Mucosa of descending colon (tissue), 3 donors: ENCODE measurements at places on chromosomes 13 and 19.

GRCh38 chr13:110123041-110123809 lies 183.7 kb downstream of the COL4A1 start:
- no peak for DNase-seq

- DNase-seq: peak; percentile 49
Measured at GRCh38 chr19:8615813-8616596, 5.5 kb upstream of the ADAMTS10 start.

DNA sequence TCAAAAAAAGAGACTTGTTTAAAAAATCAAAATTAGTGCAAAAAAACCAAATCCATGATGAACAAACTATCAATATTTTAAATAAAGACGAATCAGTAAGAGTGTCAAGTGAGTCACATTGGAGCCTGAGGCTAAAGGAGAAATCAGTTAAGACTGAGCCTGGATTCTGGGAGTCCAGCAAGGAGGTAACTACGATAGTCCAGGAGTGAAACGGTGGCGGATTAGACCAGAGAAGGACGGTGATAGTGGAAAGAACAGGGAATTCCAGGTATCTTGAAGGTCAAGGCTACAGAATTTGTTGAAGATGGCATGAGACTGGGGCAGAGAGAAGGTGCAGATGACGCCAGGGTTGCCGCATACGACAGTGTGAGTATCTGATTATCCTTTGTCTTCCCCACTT lies 7.0 kb upstream of the NPAS1 start:
- no peak for DNase-seq

DNA sequence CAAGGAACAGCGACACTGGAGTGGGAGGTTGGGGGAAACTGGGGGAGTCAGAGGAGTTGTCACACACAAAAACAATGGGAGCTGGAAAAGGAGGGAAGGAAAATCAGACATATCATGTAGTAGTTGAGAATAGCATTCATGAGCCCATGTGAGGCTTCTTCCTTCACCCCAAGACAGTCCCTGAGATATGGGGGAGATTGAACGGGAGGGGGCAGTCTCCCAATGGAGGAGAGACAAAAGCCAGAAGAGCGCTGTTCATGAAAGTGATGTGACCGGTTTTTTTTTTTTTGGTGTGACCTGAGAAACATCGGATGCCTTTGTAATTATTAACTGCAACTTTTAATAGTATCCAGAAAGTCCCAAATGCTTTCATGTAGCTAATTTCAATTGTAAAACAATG lies 631.8 kb upstream of the KLF12 start:
- DNase-seq: no peak

DNA sequence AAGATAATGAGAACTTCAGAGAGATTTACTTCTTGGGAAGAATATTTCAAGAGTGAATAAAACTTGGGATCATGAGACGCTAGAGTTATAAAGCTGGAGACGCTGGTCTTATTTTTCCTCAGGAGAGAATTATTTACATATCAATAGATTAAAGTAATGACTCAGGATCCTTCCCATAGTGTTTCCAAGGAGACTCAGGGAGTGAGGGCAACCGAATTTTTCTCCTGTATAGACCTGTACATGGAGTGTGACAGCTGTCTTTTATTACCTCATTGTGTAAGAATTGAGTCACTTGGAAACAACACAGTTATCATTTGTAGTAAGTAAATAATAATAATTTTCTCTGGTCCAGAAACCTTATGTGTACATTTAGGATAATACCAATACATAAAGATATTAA lies 1905.5 kb downstream of the OLFM4 start:
- DNase-seq: no peak

GRCh38 chr19:55645512-55645881 lies 2.0 kb downstream of the ZNF581 start:
- DNase-seq: no peak

DNA sequence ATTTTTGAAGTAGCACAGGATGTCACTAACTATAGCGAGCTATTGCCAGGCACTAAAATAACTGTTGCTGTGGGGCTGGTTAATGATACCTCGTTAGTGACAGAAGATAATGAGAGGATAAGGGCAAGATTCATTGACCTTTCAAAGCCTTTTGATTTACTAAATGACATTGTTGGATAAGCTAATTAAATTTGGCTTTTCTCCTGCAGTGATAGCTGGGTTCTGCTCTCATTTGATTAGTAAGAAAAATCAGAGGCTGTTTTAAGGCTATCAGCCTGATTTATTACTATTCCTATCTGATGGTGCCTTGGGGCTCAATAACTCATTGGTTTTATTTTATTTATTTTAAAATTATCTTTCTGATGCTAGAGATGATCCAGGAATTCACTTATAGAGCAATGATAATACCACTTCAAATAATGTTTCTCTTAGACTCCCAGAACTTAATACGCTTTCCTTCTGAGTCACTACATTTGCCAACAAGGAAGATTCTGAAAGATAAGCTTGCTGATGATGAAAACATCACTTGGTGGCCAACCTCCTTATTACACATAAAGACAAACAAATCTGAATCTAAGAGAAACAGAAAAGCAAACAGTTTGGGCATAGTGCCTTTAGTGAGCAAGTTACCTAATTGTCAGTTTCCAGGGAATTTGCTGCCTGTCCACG lies 501.3 kb upstream of the ARGLU1 start:
- no peak for DNase-seq

- DNase-seq: no peak
Measured at GRCh38 chr13:39461685-39462266, 141.2 kb downstream of the LHFPL6 start.

DNA sequence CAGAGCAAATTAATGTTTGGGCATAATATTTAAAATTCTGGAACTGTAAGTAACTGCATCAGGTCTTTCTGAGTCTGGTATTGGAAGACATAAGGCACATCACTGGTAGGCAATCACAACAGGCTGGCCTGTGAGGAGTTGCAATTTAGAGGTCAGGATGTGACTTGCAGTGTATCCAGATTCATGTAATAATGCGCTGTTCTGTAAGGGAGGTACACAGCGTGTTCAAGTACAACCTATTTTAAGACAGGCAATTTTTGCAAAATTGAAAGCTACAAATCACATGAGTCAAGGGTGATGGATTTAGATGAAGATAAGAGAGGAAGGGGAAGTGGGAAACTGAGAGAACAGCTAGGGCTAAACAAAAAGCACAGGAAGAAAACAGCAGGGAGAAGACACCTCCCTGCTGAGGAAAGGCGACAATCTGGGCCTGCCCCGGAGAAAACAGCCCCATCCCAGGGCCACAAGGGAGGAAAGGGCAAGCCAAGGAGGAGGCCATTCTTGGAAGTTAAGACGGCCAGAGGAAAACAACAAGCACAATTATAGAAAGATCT lies 138.1 kb downstream of the LACC1 start:
- no peak for DNase-seq

DNA sequence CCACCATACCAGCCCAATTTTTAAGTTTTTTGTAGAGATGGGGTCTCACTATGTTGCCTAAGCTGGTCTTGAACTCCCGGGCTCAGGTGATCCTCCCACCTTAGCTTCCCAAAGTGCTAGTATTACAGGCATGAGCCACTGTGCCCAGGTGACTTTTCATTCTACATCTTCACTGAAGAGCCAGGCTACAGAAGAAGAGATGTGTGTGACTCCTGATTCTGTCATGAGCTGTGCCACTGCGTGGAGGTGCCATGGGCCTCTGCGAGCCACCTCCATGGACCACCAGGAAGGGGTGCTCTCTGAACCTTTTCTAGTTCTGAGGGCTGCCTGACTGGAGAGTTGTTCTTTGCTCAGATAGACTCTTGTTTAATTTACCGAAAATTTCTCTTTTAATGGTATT lies 56.6 kb upstream of the RANBP3 start:
- no peak for DNase-seq

DNA sequence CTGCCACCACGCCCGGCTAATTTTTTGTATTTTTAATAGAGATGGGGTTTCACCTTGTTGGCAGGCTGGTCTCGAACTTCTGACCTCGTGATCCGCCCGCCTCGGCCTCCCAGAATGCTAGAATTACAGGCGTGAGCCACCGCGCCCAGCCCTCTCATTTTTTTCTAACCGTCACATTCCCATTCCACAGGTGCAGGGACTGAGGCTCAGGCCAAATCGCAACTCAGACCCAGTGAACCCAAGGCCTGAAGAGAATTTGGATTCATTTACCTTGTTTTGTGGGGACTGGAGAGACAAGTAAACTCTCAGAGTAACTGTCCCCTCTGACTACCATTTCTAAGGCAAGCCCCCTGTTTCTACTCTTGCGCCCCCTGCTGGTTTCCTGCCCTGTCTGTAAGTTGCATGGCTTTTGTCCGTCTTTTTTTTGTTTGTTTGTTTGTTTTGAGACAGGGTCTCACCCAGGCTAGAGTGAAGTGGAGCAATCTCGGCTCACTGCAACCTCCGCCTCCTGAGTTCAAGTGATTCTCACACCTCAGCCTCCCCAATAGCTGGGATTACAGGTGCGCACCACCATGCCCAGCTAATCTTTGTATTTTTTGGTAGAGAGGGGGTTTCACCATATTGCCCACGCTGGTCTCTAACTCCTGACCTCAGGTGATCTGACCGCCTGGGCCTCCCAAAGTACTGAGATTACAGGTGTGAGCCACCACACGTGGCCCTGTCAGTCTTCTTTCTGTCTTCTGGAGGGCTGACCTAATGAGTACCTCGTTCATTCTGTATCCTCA lies 2.3 kb upstream of the STRN4 start:
- peak; percentile 87 for DNase-seq

DNA sequence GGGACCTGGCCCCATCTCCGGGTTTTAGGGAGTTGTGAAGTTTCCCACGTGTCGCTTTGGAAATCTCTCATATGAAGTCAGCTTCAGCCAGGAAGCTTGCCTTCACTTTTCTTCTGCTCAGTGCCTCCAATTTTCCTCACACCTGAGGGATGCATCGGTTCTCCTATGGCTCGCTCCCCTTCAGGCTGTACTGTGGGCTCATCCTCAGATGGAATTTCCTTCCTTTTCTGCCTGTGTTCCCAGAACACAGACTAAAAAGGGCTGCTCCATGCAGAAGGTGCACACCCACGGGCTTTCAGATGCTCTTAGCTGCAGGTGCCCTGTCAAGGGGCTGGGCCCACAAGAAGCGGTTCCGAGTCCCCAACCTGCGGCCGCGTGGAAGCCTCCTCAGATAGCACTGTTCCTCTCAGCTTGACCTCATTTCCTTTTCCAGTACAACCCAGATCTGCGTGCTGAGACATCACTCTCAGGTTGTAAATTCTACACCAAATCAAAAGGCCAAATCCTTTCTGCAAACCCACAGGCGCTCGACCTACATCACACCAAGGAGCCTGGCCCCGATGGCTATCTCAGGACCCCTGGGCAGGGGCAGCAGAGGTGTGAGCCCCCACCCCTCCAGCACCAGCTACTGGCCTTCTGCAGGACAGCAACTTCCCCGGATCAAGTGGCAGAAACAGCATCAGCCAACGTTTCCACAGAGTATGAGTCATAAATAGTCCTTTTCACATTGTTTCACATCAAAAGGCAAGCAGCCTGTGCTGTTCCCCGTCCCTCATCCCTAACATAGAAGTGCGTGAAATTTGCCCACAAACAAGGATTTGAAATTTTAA lies 275.9 kb downstream of the ZNF536 start:
- DNase-seq: no peak

GRCh38 chr13:103931885-103932284 lies 865.7 kb upstream of the SLC10A2 start:
- no peak for DNase-seq

DNA sequence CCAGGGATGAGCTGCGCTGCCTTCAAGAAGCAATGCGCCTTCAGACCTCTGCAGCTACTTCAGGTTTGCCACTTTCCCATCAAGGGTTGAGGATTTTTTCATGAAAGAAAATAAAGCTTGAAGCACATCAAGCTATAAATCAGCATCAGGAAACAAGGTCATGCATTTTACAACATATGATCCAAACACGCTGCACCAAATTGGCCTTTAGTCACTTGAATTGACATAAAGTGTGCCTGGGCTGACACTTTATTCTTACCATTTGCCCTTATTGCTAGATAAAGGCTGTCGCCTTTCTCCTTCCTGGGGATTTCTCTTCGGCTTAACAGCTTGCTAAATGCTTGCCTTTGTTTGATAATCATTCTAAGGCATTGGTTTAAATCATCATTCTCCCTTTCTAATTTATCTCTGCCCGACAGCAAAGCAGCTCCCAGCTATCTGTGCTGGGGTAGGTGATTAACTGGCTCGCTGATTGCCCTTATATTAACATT lies 87.7 kb downstream of the LHFPL6 start:
- no peak for DNase-seq

GRCh38 chr19:2477732-2478191 lies 1.8 kb downstream of the GADD45B start:
- DNase-seq: peak; percentile 76

DNA sequence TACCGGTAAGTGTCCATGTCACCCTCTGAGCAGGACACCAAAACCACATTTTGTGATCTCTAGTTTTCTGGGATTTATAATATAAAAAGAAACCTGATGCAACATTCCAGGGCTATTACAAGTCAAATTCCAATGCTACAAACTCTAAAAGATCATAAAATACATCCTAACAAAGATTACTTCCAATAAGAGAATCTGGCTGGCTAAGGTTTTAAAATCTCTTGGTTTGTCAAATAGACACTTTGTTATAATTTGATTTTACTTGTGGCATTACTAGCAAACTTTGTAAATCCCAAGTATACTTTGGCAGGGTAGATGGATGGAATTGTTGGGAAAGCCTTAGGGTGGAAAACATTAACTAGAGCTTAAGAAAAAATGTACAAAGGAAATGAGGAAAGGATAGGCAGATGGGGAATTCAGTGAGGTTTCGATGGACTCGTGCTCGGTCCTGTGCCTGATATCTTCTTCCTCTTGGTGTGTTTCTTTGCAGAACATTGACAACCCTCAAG lies 74.0 kb upstream of the POMP start:
- DNase-seq: no peak

- peak; percentile 75 for DNase-seq
Measured at GRCh38 chr19:17209126-17210036, 5.8 kb upstream of the USE1 start.

DNA sequence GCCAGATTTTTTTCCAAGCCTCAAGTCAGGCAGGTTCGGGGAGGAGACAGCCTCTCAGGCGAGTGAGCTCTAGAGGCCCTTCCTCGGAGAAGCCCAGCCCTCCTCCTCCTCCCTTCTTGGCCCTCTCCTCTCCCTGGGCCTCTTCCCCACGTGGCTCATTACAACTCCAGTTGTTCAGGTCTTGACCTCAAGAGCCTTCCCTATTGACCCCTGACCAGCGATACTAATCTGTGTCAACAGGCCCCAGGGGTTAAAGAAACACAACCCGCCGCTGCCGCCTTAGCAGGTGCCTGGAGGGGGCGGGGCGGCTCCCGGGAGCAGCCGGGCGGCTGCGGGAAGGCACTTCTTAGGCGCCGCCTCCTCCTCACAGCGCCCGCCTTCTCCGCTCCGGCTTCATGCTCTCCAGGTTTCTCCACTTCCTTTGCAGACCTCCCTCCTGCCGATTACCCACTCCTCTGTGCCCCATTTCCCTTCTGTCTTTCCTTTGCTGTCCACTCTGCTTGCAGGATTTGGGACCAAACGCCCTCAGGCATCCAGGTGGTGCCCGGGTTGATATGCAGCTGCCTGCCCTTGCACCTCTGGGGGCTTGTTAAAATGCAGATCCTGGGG lies 51.0 kb downstream of the LYL1 start:
- peak; percentile 85 for DNase-seq

GRCh38 chr13:96544957-96545356 lies 449.3 kb downstream of the OXGR1 start:
- DNase-seq: no peak

GRCh38 chr13:20121159-20121525 lies 39.7 kb downstream of the GJA3 start:
- DNase-seq: peak; percentile 13
